CD4-positive, alpha-beta memory T cell (primary cell): ENCODE measurements at places on chromosomes 3 and 15. TPM values are rescaled to one million over a fixed set of nuclear protein-coding genes. Genes with fewer than 3 reads are reported as not detected.

- H3K27me3 ChIP-seq, result no peaks in the 10 kb centered on the region
- no peaks in the 10 kb centered on the region for H3K4me1 ChIP-seq
- no peak overlapping the region for H3K27ac ChIP-seq
- no peak overlapping the region for H3K4me3 ChIP-seq
Measured at GRCh38 chr3:25007974-25008658, 419.9 kb upstream of the RARB start.

DNA sequence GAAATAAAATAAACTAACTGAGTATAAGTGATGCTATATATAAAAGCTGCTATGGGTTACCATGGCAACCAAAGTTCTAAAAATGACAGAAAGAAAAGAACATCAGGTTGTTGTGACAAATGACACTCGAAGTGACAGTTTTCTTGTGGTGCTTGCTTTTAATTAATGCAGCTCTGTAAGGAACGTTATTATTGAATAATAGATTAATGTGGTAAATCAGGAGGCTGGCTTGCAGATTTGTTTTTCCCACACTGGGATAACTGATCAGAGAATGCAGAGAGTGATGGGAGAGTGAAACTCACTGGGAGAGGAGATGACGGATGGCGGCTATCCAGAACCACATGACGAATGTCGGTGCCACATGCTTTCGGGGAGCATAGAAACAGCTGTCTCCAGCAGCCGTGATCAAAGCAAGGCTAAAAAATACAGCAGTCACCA lies 207.0 kb upstream of the ATP10A start:
- H3K4me3 ChIP-seq, result no peak overlapping the region
- H3K27ac ChIP-seq, result no peak overlapping the region
- H3K27me3 ChIP-seq, result no peaks in the 10 kb centered on the region
- H3K36me3 ChIP-seq, result no peaks in the 10 kb centered on the region

The GPR171 gene
- 129 TPM for total RNA-seq

DNA sequence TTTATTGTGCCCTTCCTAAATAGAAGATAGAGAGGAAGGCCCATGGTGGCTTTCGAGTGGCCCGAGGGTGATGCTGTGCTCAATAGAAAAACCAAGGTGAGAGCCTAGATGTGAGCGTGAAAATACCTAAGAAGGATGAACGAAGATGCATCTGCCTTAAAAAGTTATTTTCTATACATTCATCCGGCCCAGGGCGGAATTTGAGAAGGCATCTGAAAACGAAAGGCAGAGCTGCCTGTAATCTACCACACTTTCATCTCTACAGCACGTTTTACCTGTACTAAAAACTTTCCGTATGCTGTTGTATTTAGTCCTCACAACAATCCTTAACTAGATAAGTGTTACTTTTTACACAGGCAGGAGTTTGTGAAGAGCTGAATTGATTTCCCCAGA lies 1.4 kb downstream of the DUT start:
- peaks cover 21% of the 10 kb centered on the region for H3K4me1 ChIP-seq
- peak overlapping the region; percentile 89 for H3K27ac ChIP-seq
- no peaks in the 10 kb centered on the region for H3K27me3 ChIP-seq
- peaks cover 17% of the 10 kb centered on the region for H3K36me3 ChIP-seq
- DNase-seq, result peak; percentile 18

DNA sequence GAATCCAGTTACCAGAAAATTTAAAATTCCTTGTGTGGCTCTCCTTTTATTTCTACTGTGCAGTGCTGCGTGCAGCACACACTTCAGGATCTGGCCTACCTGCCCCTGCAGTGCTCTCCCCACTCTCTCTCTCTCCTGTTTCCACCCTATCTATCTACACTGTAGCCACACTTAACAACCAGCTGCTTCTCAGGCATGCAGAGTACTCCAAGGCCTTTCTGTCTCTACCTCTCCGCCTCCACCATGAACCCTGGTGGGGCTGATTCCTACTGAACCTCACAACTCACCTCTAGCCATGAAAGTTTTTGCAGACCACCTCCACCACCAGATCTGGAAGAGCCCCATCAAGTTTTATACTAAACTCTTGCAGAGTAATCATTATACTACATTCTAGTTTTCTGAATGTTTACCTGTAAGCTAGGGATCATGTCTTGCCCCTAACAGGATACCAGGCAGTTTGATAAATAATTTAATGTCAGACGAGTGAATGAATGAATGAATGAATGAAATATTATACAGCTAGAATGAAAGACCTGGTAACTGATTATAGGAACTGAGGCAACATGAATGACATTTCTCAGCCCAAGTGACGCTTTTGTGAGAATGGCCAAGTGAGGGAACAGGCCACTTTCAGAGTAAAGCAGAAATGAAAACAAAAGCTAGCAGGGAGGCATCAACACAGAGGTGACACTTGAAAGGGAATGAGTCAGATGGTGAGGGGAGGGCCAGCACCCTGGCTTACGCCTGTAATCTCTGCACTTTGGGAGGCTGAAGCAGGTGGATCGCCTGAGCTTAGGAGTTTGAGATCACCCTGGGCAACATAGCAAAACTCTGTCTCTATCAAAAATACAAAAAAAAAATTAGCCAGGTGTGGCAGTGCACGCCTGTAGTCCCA lies 363.5 kb downstream of the FOXP1 start:
- DNase-seq, result peak; percentile 31
- H3K4me3 ChIP-seq, result no peak overlapping the region
- no peaks in the 10 kb centered on the region for H3K27me3 ChIP-seq
- H3K4me1 ChIP-seq, result no peaks in the 10 kb centered on the region
- H3K27ac ChIP-seq, result no peak overlapping the region

The PEX11A gene
- 3.0 TPM for total RNA-seq
